ENCODE measurements at places on chromosomes 1 and 21. TPM values are rescaled to one million over a fixed set of nuclear protein-coding genes. Genes with fewer than 3 reads are reported as not detected.

Gene CD247
- total RNA-seq, result not detected

Gene NBPF4
- total RNA-seq, result 0.14 TPM

Gene CFAP107
- not detected for total RNA-seq

Gene SLC2A5
- total RNA-seq, result 0.50 TPM

Gene LRRC39
- total RNA-seq, result under 0.01 TPM

Gene PRDM15
- total RNA-seq, result 6.5 TPM

Gene KCNE2
- not detected for total RNA-seq

Gene AMY1A
- total RNA-seq, result not detected

All from nasal cavity respiratory epithelium epithelial cell of viscerocranial mucosa (primary cell).